Stimulated activated CD8-positive, alpha-beta memory T cell treated with anti-CD3 and anti-CD28 coated beads, Interleukin-7, amount 100 ng/mL, for 48 hours (primary cell): ENCODE measurements at places on chromosomes 3 and 15.

DNA sequence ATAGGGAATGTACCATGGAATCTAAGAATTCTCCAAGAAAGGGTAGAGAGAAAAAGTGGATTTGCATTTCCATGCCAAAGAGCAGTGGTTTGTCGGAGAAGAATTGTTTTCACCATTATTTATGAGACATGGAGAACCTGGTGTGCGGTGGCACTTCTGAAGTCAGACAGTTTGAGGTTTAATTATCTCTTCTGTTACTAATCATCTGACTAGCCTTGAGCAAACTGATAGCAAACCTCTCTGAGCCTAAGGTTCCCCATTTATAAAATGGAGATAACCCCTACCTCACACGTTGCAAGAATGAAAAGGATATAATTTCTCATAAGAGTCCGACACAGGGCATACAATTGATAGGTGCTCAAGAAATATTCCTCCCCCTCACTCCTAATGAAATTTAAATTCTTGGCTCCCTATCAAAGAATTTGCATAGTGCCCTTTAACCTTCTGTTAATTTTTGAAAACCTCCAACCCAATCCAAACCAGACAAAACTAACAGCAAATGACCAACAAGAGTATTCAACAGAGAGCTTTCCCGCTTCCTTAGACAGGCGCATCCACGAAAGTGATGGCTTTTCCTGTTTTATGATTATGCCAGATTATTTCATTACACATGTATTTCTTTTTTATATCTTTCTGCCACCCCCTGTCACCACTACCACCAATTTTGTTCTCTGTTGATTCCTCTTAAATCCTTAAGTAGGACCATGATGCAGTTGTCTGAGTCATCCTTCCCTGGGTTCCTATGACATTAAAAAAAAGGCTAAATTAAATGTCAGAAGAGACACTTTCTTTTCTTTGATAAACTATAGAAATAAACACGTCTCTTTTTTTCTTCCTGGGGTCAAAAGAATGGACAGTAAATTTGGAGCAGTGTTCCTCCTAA lies 28.5 kb downstream of the TMEM212 start:
- DNase-seq = no peak

DNA sequence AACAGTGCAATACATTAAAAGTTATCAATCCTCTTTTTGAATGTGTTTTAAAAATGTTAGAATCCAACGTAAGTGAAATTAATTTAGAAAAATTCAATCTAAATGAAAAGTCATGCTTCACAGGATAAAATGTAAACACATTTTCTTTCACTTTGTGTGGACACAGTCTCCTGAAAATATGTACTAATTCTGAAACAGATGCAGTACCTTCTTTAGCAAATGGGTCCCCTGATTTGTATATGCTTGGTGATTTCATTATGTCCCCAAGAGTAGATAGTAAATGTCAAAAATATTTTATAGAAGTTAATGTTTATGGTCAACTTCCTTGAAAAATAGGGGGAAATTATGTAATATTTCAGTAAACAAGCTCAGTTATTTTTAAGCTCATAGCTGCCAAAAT lies 28.9 kb downstream of the FOXP1 start:
- DNase-seq = no peak

DNA sequence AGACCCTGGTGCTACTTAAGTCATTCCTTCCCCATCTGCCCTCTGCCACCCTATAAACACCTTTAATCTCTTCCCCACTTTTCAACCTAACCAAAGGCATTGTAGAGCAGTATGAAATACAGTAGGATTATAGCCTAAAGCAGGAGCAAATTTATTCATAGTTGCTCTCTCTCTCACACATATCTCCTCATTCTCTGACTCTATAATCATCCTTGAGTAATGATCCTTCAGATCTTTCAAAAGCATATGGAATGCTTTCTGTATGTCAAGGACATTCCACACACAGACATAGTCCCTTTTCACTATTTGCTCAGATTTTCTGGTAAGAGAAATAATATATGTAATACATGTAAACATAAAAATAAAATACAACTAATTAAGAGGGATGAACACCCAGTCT lies 54.1 kb downstream of the TRPC1 start:
- no peak for DNase-seq

- DNase-seq = no peak
These were observed 56.8 kb downstream of the DNAH1 start for GRCh38 chr3:52372822-52373504.

- DNase-seq = no peak
These were observed 51.1 kb downstream of the RARB start for GRCh38 chr3:25478964-25479726.

- no peak for DNase-seq
These were observed 46.8 kb downstream of the PXYLP1 start for GRCh38 chr3:141278196-141279076.

GRCh38 chr3:54264050-54264449 lies 141.7 kb downstream of the CACNA2D3 start:
- DNase-seq = no peak

- DNase-seq = no peak
These were observed 455.3 kb upstream of the PDZRN3 start for GRCh38 chr3:74080056-74080461.

DNA sequence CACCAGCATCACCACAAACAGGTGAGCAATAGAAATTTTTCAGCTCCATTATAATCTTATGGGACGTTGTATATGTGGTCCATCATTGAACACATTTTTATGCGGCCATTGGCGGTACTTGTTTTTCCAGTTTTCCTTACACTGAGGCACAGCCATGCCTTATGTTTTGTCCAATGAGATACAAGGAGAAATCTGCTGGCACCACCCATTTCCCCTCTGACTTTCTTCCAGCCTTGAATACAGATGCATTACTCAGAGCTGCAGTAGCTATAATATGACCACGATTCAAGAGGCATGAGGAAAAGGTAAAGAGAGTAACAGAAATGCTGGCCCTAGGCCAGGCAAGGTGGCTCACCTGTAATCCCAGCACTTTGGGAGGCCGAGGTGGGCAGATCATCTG lies 9.0 kb upstream of the PIK3R4 start:
- DNase-seq = no peak

- no peak for DNase-seq
These were observed 212.3 kb upstream of the LRRFIP2 start for GRCh38 chr3:37386627-37387230.

GRCh38 chr15:79641841-79642240 lies 209.7 kb downstream of the MINAR1 start:
- DNase-seq = no peak

DNA sequence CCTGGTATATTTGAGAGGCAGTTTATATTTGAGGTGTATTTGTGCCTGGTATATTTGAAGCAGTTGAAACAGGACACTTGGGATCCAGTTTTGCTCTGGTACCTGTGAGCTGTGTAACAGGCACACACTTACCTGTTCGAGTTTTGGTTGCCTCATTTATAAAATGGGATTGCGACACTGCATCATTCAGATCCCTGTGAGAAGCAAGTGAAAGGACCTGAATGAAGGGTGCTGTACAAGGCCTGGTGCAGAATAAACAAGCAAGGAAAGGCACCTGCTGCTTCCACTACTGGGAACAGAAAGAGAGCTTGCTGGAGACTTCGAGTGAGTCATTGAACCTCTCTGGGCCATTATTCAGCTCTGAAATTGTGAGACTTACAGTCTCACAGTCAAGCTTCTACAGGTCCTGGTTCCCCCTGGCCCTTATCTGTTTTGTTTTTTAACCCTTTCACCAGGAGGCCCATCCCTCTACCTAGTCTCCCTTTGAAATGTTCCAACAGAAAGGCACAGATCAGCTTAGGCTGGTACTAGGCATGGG lies 11.5 kb downstream of the FETUB start:
- no peak for DNase-seq

DNA sequence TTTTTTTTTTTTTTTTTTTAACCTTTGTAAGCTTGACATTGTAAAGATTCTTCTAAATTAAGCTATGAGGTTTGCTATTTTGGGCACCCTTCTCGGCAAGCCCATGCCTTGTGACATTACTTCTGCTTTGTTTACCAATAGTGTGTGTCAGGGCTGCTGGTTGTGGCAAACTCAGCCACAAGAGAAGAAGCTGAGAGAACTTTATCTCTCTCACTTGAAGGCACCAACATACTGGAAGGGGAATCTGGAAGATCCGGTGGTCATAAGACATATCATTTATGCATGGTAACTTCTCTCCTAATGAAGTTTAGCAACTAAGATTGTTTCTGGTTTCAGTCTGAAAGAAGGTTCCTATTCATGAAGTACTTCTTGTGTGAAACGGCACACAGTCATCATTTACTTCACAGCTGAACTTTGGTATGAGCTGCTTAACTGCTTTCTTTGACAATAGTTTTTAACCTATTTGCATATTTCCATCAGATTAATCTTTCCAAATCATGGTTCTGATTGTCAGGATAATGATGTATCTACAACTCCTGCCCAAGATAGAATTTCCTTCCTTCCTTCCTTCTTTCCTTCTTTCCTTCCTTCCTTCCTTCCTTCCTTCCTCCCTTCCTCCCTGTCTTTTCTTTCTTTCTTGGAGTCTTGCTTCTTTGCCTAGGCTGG lies 189.3 kb downstream of the NFKBIZ start:
- DNase-seq = no peak

DNA sequence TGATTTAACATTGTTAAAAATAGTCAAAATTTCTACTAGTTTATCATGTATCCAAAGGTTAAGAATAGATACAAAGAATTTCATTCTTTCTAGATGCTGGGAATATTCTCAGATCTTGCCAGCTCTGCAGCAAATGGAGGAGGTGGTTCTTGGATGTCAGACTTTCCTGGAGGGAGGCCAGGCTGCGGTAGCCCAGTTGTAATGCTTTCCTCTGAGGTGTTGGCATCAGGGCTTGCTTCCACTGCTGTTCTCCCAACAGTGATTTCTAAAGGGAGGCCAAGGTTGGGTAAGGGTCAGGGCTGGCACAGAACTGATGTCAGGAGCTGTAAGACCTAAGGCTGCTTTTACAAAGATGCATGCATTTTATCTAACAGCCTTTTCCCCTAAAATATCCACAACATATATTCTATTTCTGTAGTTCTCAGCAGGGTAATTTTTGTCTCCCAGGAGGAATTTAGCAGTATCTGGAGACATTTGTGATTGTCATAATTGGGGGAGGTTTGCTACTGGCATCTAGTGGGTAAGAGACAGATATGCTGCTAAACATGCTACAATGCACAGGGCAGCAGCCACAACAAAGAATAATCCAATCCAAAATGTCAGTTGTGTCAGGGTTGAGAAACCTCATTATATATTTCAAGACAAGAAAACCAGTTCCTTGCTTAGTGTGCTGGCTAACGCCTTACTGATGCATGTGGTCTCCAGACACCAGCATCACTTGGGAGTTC lies 42.0 kb upstream of the SPTSSB start:
- DNase-seq = no peak

- DNase-seq = no peak
These were observed 173.7 kb downstream of the FHIT start for GRCh38 chr3:61077551-61077950.

- DNase-seq = no peak
These were observed 19.1 kb upstream of the KLF13 start for GRCh38 chr15:31307270-31308184.

GRCh38 chr3:8990266-8991215 lies 27.3 kb upstream of the RAD18 start:
- DNase-seq = no peak

GRCh38 chr3:60979461-60980341 lies 271.6 kb downstream of the FHIT start:
- no peak for DNase-seq

GRCh38 chr3:184733971-184734608 lies 22.2 kb upstream of the MAGEF1 start:
- DNase-seq = no peak

DNA sequence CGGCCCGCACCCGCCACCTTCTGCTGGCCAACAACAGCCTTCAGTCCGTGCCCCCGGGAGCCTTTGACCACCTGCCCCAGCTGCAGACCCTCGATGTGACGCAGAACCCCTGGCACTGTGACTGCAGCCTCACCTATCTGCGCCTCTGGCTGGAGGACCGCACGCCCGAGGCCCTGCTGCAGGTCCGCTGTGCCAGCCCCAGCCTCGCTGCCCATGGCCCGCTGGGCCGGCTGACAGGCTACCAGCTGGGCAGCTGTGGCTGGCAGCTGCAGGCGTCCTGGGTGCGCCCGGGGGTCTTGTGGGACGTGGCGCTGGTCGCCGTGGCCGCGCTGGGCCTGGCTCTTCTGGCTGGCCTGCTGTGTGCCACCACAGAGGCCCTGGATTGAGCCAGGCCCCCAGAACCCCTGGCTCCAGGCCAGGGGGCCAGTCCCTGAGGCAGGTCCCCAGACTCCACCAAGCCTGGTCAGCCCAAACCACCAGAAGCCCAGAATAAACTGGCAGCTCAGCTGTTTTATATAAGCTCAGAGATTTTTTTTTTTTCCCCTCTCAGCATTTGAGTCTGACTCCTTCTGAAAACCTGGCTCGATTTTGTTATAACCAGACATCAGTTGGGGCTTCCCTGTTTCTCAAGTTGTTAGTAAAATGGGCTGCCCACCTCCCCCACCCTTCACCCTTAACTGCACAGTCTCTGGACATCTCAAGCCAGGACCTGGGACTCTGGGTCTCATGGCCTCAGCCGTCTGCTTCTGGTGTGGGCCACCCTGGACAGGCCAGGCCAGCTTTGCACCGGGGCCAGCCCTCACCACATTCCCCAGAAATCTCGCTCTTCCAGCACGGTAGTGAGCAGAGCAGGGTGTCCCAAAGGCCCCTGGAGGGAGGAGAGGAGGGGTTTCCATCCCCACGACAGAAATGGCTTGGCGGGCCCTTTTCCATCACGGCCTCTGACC lies 1.6 kb downstream of the GP9 start:
- DNase-seq = no peak

- DNase-seq = no peak
These were observed 229.8 kb downstream of the LRTM1 start for GRCh38 chr3:54698054-54698453.

DNA sequence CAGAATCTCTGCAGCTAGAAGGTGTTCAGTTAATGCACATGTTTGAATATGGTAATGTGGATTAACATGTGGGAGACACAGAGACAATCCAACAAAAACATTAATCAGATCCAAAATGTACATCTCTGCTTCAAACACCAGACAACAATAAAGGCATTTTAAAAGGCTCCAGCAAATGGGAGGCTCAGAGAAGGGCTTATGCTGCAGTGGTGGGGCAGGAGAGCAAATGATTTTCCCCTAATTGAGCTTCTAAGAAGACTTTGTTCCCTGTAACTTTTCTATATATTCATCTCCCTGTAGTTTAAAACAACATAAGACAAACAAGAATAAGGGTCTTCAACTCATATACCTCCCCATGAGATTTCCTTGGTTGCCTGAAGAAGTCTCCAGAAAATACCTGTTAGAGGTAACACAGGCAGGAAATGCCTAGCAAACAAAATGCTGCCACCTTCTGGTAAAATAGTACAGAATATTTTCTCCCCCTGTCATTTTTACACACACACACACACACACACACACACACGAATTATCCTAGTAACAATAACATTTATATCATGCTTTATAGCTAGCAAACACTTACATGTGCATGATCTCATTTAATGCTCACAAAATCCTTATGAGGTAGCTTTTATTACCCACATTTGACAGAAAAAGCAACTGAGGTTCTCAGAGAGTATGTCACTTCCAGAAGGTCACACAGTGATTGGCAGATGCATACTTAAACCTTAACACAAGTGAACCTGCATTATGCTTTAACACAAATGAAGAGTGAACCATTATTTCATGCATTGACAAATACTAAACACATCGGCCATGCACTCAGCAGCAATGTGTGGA lies 123.4 kb upstream of the MB21D2 start:
- DNase-seq = no peak
